HFF-Myc (cell line): ENCODE measurements at places on chromosomes 13 and 19.

DNA sequence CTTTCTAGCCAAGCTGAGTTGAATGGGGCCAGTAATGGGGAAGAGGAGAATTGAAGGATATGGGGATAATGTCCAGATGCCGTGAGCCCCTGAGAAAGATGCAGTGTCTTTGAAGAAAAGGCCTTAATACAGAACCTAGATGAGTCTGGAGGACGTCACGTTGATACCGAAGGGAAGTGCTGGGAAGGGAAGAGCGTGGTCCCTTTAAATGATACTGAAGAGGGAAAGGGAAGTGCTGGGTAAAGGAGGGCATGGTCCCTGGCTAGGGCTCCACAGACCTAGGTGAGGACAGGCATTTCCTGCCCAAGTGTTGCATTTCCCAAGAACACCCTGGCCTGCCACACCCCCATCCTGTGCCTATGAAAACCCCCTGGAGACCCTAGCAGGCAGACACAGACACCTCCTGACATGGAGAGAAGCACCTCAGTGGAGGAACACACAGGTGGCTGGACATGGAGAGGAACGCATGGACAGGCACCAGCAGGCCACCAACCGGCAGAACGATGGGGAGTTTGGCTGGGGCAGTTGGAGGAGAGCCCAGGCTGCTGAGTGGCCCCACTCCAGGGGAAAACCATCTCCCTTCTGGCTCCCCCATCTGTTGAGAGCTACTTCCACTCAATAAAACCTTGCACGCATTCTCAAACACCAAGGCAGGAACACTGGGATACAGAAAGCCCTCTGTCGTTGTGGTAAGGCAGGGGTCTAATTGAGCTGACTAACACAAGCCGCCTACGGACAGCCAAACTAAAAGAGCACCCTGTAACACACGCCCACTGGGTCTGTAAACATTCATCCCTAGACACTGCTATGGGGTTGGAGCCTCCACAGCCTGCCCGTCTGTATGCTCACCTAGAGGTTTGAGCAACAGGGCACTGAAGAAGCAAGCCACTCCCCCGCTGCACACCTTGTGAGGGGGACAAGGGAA, 34.9 kb upstream of the POMP start:
- DNase-seq, result no peak

GRCh38 chr19:43545981-43546380, 13.0 kb downstream of the ZNF575 start:
- DNase-seq, result no peak

GRCh38 chr13:113216254-113217048, 7.0 kb downstream of the CUL4A start:
- no peak for DNase-seq

GRCh38 chr13:114318624-114319023, 4.3 kb downstream of the CHAMP1 start:
- DNase-seq, result no peak

GRCh38 chr19:3720349-3720917, 12.2 kb downstream of the TJP3 start:
- DNase-seq, result no peak

GRCh38 chr13:43006893-43007631, 15.0 kb upstream of the EPSTI1 start:
- DNase-seq, result no peak

DNA sequence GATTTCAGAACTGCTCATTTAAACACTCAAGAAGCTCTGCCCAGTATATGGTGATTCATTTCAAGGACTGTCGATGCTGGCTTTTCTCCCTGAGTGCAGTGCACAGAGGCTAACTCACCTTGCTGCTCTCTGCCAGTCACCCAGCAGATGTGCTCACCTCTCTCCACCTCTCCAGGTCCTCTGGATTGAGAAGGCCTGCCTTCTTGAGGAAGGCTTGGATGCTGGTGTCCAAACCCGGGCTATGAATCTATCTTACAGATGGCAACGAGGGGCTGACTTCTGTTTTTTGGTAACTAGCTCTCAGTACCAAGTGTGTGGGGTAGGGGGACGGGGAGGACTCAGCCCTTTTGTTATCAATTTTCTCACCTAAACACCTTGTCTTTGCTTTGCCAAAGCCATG, 47.6 kb downstream of the TEX29 start:
- DNase-seq, result no peak

- DNase-seq, result no peak
Observed at GRCh38 chr13:50224534-50224933, 209.3 kb downstream of the KCNRG start.

- DNase-seq, result no peak
Observed at GRCh38 chr13:30268673-30269072, 38.7 kb downstream of the KATNAL1 start.

- no peak for DNase-seq
Observed at GRCh38 chr19:17872251-17873001, 681 bp downstream of the SLC5A5 start.

- DNase-seq, result no peak
Observed at GRCh38 chr13:37132211-37132610, 26.7 kb upstream of the CSNK1A1L start.

- peak; percentile 43 for DNase-seq
Observed at GRCh38 chr13:34128661-34129060, 310.7 kb downstream of the RFC3 start.

DNA sequence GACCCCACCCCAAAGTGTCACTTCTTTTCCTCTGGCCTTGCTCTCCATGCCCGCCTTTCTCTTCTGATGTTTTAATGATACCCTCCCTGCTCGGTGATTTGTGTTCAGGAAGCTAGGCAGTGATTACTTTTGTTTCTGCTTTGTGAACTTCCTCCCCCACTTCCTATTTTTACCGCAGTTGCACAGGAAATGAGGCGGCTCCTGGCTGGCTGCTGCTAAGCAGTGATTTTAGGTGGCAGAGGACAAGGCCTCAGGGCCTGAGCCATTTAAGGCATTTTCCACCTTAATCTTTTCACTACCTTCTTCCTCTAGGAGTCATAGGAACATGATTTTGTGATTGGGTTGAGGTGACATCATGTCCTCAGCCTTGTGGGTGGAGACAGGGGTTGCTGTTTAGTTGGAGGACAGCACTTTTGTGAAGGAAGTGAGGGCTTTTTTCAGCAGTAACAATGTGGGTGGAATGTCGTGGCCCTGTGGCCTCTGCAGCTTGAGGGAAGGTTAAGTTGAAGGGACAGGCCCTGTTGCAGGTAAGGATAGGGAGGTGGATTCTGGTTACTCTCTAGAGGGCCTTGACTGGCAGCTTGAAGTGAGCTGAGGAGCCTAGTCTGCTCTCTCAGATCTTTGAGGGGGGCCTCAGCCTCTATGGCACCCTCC, 15.7 kb downstream of the GARRE1 start:
- DNase-seq, result peak; percentile 58

GRCh38 chr19:3028305-3029064, 595 bp downstream of the TLE2 start:
- no peak for DNase-seq

- DNase-seq, result peak; percentile 75
Observed at GRCh38 chr13:28718543-28719226, at the start of gene SLC46A3. SLC46A3 (minus strand) TSS chr13:28718970; CDS start chr13:28717998, 972 bp downstream.

GRCh38 chr19:10858204-10858828, 10.1 kb downstream of the C19orf38 start:
- DNase-seq, result no peak

- DNase-seq, result no peak
Observed at GRCh38 chr19:19315444-19315843, 4.9 kb downstream of the SUGP1 start.

DNA sequence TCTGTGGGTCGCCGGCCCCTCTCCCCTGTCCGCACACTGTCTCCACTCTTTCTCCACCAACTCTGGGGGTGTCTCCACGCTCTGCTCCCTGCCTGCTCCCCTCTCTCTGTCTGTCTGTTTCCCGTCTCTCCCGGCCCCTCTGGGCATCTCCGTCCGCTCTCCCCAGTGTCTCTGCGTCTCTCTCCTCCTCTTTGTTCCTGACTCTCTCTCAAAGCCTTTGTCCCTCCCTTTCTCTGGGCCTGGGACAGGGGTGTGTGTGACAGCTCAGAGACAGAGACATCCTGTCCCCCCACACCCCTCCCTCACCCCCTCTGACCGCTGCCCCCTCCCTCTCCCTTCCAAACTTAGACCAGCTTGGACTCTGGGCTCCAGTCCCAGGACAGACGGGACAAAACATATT, 668 bp upstream of the SBK3 start:
- DNase-seq, result no peak

DNA sequence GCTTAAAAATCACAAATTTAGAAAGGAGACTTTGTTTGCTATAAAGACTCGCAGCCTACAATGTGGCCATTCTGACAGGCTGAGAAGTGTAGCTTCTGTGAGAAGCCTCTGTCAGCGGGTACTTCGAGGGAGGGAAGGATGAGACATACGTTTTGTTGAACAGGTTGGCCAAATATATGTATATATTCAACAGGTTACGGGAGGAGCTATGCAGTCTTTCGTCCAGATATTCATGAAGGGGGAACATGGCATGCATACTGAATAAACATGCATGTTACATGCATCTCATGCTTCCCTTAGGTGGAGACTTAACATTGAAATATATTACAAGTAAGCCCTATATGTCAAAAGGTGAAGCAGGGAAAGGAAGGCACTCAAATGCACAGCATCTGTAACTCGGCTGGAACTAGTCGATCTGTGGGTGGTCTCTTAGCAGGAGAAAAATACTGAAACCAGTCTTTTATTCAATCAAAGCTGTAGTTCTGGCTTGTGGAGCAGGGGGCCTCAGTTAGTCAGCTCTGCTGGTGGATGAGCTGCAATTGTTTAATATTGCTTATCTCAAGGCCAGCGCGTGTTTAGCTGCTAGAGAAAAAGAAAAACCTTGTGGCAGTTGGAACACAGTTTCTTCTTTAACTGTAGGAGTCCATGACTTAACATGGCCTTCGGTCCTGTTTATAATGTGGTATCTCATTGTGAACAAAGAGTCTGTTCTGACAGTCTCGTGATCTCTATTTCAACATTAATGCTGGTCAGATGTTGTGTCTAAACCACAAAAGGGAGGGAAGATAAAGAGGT, 94.3 kb downstream of the FAM216B start:
- no peak for DNase-seq

DNA sequence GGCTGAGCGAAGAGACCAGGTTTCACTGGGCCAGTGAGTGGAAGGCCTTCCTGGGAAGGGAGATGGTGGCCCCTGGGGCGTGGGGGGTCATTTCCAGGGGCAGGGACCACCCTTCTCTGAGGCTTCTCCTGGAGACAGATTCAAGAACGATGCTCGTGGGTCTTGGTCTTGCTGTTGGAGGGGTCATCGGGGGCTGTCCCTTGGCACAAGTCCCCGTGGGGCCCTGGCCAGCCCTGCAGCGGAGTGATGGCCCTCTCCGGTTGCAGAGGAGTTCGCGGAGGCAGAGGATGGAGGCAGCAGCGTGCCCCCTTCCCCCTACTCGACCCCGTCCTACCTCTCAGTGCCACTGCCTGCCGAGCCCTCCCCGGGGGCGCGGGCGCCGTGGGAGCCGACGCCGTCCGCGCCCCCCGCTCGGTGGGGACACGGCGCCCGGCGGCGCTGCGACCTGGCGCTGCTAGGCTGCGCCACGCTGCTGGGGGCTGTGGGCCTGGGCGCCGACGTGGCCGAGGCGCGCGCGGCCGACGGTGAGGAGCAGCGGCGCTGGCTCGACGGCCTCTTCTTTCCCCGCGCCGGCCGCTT, 4.8 kb downstream of the TTC9B start:
- DNase-seq, result no peak
